ENCODE measurements at places on chromosomes 1 and 21. TPM values are rescaled to one million over a fixed set of nuclear protein-coding genes. Genes with fewer than 3 reads are reported as not detected.

The S100A16 gene
- 94.1 TPM for polyA plus RNA-seq

DNA sequence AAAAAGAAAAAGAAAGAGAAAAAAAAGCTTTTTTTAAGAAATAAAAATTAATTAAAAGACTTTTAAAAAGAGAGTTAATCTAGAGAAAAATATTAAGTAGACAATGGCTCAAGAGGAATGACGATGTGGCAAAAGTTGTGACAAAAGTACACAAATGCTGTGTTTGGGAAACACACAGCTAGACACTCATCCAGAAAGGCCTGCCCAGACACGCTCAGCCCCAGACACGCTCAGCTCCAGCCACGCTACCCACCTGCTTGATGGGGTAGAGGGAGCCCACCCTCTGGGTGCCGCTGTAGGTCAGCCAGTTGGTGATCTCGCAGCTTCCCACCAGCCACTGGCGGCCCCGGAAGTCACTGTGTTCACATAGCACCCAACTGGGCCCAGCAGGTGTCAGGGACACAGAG, 10.2 kb downstream of the CD52 start:
- DNase-seq: no peak

DNA sequence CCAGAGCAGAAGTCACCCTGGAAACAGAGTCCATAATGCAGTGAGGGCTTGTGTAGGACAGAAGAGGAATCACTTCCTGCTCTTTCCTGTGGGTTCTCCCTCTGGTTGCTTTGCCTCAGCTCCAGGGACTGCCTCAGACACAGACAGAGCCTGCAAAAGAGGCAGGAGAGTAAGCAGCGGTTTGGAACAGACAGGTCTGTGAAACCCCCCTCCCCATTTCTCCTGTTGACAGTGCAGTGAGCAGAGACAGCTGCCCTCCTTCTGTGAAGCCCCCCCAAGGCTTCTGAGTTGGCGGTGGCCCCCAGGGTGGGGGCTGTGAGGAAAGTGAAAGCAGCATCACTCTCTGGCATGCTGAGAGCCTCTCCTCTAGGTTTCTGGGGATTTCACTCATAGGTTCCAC, 53.0 kb downstream of the MAB21L3 start:
- no peak for DNase-seq

DNA sequence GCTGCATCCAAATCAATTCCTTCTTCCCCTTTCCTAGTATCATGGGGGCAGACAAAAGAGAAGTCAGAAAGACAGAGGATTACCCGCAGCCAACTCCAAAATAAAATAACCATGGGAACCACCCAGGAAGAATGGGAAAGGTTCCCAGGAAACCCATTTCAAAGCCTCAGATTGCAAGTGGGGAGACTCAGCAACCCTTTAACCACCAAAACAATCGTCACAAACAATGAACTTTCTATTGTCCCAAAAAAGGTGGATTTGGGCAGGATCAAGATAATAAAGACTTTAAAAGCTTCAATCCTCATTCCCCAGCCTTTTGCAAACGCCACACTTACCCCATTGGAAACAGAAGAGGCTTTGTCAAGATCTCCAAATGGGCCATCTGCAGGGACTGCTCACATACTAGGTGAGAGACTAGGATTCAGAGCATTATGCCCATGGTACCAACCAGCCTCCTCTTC, 5.1 kb downstream of the TIAM1 start:
- no peak for DNase-seq

The TDRD5 gene
- polyA plus RNA-seq: 5.5 TPM

DNA sequence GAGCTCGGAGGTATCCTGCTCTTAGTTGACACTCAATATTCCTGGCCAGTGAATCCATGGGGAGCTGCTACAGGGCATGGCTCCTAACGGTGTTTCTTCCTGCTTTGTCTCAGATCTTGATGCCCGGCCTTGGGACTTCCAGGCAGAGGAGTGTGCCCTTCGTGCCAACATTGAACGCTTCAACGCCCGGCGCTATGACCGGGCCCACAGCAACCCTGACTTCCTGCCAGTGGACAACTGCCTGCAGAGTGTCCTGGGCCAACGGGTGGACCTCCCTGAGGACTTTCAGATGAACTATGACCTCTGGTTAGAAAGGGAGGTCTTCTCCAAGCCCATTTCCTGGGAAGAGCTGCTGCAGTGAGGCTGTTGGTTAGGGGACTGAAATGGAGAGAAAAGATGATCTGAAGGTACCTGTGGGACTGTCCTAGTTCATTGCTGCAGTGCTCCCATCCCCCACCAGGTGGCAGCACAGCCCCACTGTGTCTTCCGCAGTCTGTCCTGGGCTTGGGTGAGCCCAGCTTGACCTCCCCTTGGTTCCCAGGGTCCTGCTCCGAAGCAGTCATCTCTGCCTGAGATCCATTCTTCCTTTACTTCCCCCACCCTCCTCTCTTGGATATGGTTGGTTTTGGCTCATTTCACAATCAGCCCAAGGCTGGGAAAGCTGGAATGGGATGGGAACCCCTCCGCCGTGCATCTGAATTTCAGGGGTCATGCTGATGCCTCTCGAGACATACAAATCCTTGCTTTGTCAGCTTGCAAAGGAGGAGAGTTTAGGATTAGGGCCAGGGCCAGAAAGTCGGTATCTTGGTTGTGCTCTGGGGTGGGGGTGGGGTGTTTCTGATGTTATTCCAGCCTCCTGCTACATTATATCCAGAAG, 16.7 kb downstream of the ALX3 start:
- DNase-seq: no peak

GRCh38 chr1:199168888-199169585, 530.2 kb downstream of the PTPRC start:
- DNase-seq: no peak

The KCNN3 gene
- 2.4 TPM for polyA plus RNA-seq

The SPATA6 gene
- 16.4 TPM for polyA plus RNA-seq

The PGLYRP4 gene
- not detected for polyA plus RNA-seq

The S100A3 gene
- 0.47 TPM for polyA plus RNA-seq

The GNG12 gene
- 103 TPM for polyA plus RNA-seq

GRCh38 chr1:34406833-34407539, 230.3 kb downstream of the C1orf94 start:
- peak; percentile 18 for DNase-seq

All from left renal cortex interstitium (tissue), 4 donors.